ENCODE measurements at places on chromosomes 16 and 17. TPM values are rescaled to one million over a fixed set of nuclear protein-coding genes. Genes with fewer than 3 reads are reported as not detected.

The CCR7 gene
- 0.32 TPM for polyA plus RNA-seq

The CRLF3 gene
- polyA plus RNA-seq, result 12.9 TPM

The PPP1R27 gene
- polyA plus RNA-seq, result 38.2 TPM

The USH1G gene
- polyA plus RNA-seq, result not detected

The PLA2G15 gene
- polyA plus RNA-seq, result 28.7 TPM

The TEKT5 gene
- polyA plus RNA-seq, result not detected

The CAPNS2 gene
- 0.16 TPM for polyA plus RNA-seq

The ADAP2 gene
- 4.9 TPM for polyA plus RNA-seq

The SLC2A4 gene
- polyA plus RNA-seq, result 20.3 TPM

The ANKRD13B gene
- polyA plus RNA-seq, result 13.1 TPM

The GOT2 gene
- 54.5 TPM for polyA plus RNA-seq

The MEIOC gene
- 1.1 TPM for polyA plus RNA-seq

The LAT gene
- 3.8 TPM for polyA plus RNA-seq

The ZG16 gene
- not detected for polyA plus RNA-seq

The TRPV3 gene
- polyA plus RNA-seq, result 1.0 TPM

The KRT17 gene
- 0.46 TPM for polyA plus RNA-seq

The KLHL10 gene
- not detected for polyA plus RNA-seq

The TAC4 gene
- polyA plus RNA-seq, result 0.74 TPM

The MYLK3 gene
- 10.6 TPM for polyA plus RNA-seq

The SPN gene
- 5.1 TPM for polyA plus RNA-seq

The TMC8 gene
- polyA plus RNA-seq, result 3.3 TPM

The OR4D1 gene
- polyA plus RNA-seq, result not detected

The PRSS22 gene
- polyA plus RNA-seq, result not detected

The EMP2 gene
- polyA plus RNA-seq, result 58.5 TPM

The CASKIN2 gene
- 28.7 TPM for polyA plus RNA-seq

The P2RX1 gene
- polyA plus RNA-seq, result 1.9 TPM

The CMTM4 gene
- polyA plus RNA-seq, result 11.0 TPM

The UMOD gene
- not detected for polyA plus RNA-seq

The PRDM7 gene
- polyA plus RNA-seq, result not detected

The EPN3 gene
- 3.5 TPM for polyA plus RNA-seq

The SLFN14 gene
- polyA plus RNA-seq, result 0.38 TPM

The TEX14 gene
- polyA plus RNA-seq, result 3.8 TPM

The DRC3 gene
- polyA plus RNA-seq, result 3.0 TPM

The PRR35 gene
- not detected for polyA plus RNA-seq

The SULT1A1 gene
- 12.3 TPM for polyA plus RNA-seq
